Stimulated activated CD8-positive, alpha-beta memory T cell treated with anti-CD3 and anti-CD28 coated beads, Interleukin-2, amount 100 ng/mL, for 1 hour (primary cell): ENCODE measurements at places on chromosomes 3 and 15.

- DNase-seq, result no peak
Observed at GRCh38 chr15:78035321-78035751, 42.2 kb downstream of the TBC1D2B start.

DNA sequence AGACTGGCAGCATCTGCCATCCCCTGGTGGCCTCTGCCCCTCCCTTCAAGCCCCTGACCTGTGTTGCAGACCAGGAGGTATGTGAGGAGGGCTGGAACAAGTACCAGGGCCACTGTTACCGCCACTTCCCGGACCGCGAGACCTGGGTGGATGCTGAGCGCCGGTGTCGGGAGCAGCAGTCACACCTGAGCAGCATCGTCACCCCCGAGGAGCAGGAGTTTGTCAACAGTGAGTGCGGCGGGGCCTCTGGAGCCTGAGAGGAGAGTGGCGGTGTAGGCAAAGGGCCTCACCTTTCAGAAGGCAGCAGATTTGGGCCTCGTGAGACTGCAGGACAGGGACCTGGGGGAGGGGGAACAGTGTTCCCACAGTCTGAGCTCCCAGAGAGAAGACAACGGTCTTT is 24.0 kb downstream of the HAPLN3 start:
- no peak for DNase-seq

GRCh38 chr3:119663885-119664284 is 3.5 kb upstream of the POPDC2 start:
- DNase-seq, result no peak

GRCh38 chr3:178706411-178706810 is 170.2 kb downstream of the KCNMB2 start:
- DNase-seq, result no peak

- DNase-seq, result no peak
Observed at GRCh38 chr3:22887664-22888291, 315.3 kb upstream of the UBE2E2 start.

DNA sequence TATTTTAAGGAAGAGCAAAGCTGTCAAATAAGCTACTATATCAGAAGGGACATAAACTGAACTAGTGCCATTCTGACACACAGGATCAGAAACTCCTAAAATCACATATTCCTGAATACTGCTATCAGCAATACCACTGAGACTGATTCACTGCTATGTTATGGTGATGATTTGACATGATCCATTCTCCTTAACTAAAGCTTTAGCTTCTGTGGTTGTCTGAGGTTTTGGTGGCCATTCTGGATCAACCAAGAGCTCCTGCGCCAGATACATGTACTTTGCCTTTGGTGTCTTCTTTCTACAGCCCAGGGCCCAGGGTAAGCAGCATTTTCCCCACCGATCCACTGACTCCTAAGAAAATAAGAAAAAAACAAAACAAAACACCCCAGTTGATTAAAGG is 6.7 kb upstream of the GP5 start:
- no peak for DNase-seq

DNA sequence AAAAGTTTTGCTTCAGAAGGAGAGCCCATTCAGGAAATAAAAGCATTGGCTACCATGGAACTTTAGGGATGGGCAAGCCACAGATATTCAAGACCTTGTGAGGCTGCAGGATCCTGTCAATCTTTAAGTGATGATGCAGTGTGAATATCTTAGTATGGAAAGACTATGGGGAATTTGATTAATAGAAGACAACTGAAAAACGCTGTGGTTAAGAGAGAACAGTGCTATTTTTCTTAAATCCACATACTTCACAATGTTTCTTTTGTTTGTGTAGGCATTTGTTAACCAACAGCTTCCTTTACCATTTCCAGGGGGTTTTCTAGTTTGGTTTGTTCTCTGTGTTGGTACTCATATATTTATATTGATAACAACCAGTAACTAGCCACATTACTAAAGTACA is 90.3 kb downstream of the TMEM212 start:
- DNase-seq, result no peak
